ENCODE measurements at places on chromosomes 1 and 21.

GRCh38 chr1:15523104-15524020 lies 653 bp downstream of the CASP9 start:
- peak; percentile 66 for DNase-seq

- no peak for DNase-seq
Measured at GRCh38 chr1:199336745-199337640, 690.5 kb upstream of the NR5A2 start.

GRCh38 chr1:107532318-107532717 lies 391.5 kb downstream of the NTNG1 start:
- no peak for DNase-seq

GRCh38 chr1:175548774-175549173 lies 194.6 kb downstream of the TNR start:
- DNase-seq: no peak

GRCh38 chr1:214983126-214983869 lies 99.2 kb upstream of the KCNK2 start:
- DNase-seq: peak; percentile 32

GRCh38 chr21:44947930-44948331 lies 8.1 kb downstream of the SLX9 start:
- no peak for DNase-seq

DNA sequence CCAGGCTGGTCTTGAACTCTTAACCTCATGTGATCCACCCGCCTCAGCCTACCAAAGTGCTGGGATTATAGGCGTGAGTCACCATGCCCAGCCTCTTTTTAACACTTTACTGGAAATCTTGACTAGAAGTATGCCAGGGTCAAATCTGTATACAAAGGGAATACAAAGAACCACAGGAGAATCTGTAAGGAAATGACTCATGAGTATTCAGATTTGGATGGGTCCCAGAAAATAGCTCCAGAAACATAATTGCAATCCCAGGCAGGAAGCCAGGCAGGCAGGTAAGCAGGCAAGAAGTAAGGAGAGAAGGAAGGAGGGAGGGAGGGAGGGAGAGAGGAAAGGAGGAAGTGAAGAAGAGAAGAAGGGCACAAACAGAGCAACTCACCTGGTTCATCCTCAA lies 22.8 kb upstream of the TIAM1 start:
- peak; percentile 70 for DNase-seq

- no peak for DNase-seq
Measured at GRCh38 chr1:80214888-80215540, 1208.5 kb upstream of the ADGRL4 start.

GRCh38 chr1:6299557-6300165 lies 38.8 kb upstream of the GPR153 start:
- no peak for DNase-seq

DNA sequence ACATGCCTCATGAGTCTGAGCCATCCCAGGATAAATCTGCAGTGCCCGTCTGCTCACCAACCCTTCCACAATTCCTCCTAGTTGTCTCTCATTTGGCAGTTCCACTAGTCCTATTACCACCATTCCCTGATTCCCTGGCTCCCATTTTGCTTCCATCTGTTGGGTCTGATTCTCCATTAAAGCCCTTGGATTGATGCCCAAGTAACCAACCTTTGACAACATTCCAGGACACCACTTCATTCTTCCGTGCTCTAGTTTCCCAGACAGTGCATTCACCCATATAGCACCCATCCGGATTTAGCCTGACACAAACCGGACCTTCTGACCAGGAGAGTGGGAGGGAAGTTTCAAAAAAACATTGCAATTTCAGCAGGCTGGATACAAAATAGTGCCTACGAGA lies 189.4 kb upstream of the PALMD start:
- DNase-seq: no peak
